ENCODE measurements at places on chromosomes 5 and 9.

DNA sequence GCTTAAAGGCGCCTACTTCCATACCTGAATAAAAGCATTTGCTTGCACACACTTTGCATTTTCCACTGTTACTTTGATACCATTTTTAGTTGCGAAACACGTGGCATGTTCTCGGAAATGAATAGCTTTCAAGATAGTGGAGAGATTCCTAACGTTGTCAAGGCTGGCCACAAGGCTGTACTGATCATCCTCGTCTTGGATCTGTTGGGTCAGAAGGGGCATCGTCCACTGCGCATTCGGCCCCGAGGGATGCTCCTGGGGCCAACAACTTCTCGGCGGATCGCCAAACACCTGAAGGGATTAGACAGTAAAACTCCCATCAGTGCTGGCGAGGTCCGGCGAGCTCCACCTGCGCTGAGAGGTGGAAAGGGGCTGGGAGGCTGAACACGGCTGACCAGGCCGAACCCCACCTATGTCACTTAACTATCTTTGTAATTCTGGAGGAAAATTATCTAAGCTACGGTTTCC is 599 bp downstream of the RAD1 start:
- DNase-seq: peak; percentile 14

DNA sequence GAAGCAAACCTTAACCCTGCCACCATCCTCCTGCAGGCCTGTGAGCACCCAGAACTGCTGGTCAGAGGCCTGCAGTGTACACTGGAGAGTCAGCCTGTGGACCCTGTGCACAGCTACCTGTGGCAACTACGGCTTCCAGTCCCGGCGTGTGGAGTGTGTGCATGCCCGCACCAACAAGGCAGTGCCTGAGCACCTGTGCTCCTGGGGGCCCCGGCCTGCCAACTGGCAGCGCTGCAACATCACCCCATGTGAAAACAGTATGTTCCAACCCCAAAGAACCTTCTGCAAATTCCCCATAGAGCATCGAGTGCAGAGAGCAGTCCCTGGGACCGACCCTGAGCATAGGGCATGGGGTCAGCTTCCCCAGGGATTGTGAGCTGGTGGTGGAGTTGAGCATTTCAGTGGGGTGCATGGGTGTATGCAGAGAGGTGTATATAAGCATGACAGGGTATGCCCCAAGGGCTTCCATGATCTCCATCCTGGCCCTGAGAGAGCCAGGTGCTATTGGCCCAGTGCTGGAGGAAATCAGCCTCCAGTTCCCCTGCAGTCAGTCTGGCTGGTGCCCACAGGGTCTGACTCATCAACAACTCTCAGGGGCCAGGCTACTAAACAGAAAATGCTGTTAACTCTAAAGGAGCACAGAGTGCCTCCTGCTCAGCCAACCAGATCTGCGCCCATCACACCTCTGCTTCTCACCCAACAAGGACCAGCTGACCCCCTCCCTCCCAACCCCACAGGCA is 126.2 kb downstream of the SAXO1 start:
- DNase-seq: peak; percentile 72

DNA sequence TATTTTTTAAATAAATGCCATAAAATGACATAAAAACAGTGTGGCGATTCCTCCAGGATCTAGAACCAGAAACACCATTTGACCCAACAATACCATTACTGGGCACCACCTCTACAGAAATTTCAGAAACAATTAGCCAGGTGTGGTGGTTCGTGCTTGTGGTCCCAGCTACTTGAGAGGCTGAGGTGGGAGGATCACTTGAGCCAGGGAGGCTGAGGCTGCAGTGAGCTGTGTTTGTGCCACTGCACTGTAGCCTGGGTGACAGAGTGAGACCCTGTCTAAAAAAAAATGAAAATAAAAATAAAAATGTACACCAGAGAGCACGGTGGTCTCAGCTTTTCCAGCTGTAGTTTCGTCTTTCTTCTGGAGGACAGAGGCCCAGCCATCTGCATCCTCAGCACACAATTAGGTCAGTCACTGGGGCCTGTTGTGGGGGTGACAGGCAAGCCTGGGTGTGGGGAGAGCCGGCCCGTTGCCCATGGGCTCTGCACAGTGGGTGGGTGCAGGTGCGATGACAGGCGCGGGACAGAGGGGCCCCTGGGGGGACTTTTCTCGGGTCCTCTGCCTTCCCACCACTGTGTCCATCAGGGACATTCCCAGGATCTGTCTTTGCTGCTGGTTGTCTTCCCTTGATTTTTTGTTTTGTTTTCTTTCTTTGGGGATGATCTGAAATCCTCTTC is 9.8 kb downstream of the COL5A1 start:
- no peak for DNase-seq

GRCh38 chr5:67395790-67396418 is 199.3 kb upstream of the CD180 start:
- no peak for DNase-seq

GRCh38 chr9:81874931-81875330 is 53.3 kb upstream of the SPATA31D4 start:
- peak; percentile 25 for DNase-seq

DNA sequence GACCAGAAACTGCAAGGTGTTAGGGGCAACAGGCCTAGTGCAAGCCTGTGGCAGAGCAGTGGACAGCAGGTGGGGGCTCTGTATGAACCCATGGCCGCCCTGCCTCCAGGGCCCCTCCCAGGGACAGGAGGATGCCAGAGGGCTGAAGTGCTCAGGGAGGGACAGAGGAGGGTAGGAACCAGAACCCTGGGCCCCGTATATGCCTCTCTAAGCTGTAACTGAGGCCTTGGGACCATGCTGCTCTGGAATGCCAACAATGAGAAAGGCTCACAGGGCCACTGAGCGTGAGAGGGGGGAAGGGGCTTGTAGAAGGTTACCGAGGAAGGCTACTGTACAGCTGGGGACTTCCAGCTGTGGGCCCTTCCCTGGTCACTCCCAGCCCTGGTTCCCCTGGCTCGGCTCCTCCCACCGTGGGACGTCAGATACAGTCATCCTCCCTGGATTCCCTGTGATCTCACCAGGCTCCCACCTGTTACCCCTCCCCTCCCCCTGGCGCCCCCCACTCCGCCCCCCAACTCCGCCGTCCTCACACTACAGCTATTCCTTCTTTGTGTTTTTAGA is 21.1 kb downstream of the AQP7 start:
- DNase-seq: no peak

Measured in AG08396 (cell line).